Body of pancreas (tissue), 4 donors: ENCODE measurements at places on chromosomes 3 and 15. TPM values are rescaled to one million over a fixed set of nuclear protein-coding genes. Genes with fewer than 3 reads are reported as not detected.
A peak's percentile ranks its signal among the peaks of the same experiment; 100 is the strongest.

- peaks cover 59% of the 10 kb centered on the region for H3K4me1 ChIP-seq
- no peaks in the 10 kb centered on the region for H3K27me3 ChIP-seq
- no peak overlapping the region for H3K27ac ChIP-seq
- peak; percentile 59 for DNase-seq
Measured at GRCh38 chr3:12629560-12629959, 34.4 kb downstream of the RAF1 start.

DNA sequence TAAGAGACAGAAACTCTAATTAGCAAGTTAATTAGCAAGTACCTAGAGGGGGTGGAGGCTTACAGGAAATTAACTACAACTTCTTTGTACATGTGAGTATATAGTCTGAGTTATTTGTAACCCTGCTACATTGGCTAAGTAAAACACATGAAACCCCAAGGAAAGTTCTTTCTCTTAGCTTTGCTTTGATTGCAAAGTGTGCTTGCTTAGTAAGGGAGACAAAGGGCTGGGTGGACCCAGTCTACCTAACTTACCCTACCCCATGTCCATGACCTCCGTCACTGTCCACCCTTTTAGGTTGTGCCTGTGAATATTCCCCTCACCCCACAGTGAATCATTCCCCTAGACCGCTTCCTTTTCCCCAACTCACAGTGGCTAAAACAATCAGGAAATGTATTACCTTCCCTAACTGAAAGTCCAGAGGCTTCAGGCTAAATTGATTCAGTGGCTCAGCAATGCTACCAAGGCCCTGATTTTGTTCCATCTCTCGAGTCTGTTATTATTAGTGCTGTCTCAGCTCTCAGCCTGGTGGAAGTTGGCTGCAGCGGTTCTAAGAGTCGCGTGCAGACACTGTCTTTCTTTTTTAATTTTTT is 31.1 kb upstream of the RYR3 start:
- no peak overlapping the region for H3K27ac ChIP-seq
- DNase-seq = no peak
- H3K36me3 ChIP-seq = no peaks in the 10 kb centered on the region
- no peaks in the 10 kb centered on the region for H3K27me3 ChIP-seq

Gene KNL1
- total RNA-seq = not detected

Gene ATP2B2
- total RNA-seq = 0.52 TPM

Gene ZIC4
- total RNA-seq = not detected
